ENCODE measurements at places on chromosomes 5 and 9.

- DNase-seq = no peak
Measured at GRCh38 chr5:130189961-130190360, 285.7 kb downstream of the CHSY3 start.

- DNase-seq = no peak
Measured at GRCh38 chr5:15645381-15646160, 145.6 kb downstream of the FBXL7 start.

DNA sequence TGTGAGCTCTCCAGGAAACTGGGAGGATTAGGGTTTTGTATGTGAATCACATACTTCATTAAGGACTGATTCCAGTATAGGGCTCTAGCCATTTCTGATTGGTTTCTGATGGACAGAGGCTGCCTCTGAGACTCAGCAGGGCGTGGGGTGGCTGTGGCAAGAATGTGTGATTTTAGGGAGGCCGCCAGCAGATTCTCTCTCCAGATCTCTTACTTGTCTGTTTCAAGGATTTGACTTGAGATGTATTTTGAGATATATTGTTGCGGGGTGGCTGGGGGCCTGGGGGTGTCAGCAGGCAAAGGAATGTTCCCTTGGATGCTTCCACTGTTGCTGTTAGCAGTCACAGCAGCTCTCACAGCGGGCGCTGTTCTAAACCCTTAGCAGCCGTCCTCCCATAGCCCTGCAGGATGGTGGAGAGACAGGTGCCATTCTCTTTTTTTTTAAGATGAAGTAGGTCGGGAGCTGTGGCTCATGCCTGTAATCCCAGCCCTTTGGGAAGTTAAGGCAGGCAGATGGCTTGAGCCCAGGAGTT, 8.0 kb upstream of the HNRNPAB start:
- DNase-seq = no peak

DNA sequence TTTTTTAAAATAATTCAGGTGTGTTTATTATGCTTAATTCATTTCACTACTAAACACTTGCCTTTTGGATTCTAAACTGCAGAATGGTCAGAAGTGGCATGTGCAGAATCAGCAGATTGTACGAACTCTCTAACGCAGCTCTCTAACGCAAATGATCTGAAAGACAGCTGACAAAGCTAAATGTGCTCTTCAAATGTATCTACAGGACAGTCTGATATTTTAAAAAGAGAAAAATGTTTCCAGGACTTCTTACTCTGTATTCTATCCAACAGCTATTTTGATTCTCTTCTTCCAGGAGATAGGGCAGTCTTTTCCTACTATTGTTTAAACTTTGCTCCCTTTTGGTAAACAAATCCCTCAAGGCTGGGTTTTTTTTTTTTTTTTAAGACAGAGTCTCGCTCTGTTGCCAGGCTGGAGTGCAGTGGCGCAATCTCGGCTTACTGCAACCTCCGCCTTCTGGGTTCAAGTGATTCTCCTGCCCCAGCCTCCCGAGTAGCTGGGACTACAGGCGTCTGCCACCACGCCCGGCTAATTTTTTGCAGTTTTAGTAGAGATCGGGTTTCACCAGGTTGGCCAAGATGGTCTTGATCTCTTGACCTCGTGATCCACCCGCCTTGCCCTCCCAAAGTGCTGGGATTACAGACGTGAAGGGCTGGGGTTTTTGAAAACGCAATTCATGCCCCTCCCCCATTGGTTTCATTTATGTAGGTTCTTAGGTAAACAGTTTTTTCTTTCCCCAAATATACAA, 1.2 kb downstream of the NMRK1 start:
- DNase-seq = peak; percentile 25

- DNase-seq = no peak
Measured at GRCh38 chr5:149320791-149321330, 24.4 kb upstream of the GRPEL2 start.

- DNase-seq = no peak
Measured at GRCh38 chr5:59236448-59236847, 653.6 kb downstream of the RAB3C start.
